ENCODE measurements at places on chromosomes 13 and 19. TPM values are rescaled to one million over a fixed set of nuclear protein-coding genes. Genes with fewer than 3 reads are reported as not detected.
A peak's percentile ranks its signal among the peaks of the same experiment; 100 is the strongest.

Gene CEBPA
- total RNA-seq: 0.13 TPM

Gene PLEKHJ1
- total RNA-seq: 72.7 TPM

Gene TMPRSS9
- total RNA-seq: not detected

Gene FCGBP
- total RNA-seq: under 0.01 TPM

Gene ERICH6B
- not detected for total RNA-seq

Gene CBLC
- total RNA-seq: 0.13 TPM

Gene RAB20
- 0.77 TPM for total RNA-seq

Gene ZNF112
- 5.6 TPM for total RNA-seq

Gene PGPEP1
- total RNA-seq: 19.4 TPM

Gene LILRA6
- not detected for total RNA-seq

Gene PSG2
- total RNA-seq: not detected

Gene GIPR
- not detected for total RNA-seq

DNA sequence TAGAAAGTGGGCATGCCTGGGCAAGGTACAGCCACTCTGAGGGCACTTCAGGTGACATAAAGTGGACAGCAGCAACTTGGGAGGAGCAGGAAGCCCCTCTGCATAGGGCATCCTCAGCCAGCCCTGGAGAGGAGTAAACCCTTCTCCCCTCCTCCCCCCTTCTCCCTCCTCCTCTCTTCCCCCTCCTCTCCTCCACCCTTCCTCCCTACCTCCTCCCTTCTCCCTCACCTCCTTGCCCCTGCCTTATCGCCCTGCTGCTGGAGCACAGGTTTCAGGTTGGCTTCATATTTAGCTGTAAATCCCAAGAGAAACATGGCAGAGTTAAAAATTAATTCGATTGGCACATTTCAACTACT lies 30.5 kb upstream of the ATP12A start:
- no peak for DNase-seq

GRCh38 chr13:30968846-30969245 lies 36.4 kb downstream of the TEX26 start:
- DNase-seq: no peak

- DNase-seq: no peak
Measured at GRCh38 chr13:103931885-103932284, 865.7 kb upstream of the SLC10A2 start.

- no peak for DNase-seq
Measured at GRCh38 chr19:2800506-2800905, 15.2 kb downstream of the THOP1 start.

GRCh38 chr13:71082631-71083030 lies 784.4 kb downstream of the DACH1 start:
- DNase-seq: no peak

GRCh38 chr13:92379371-92379770 lies 847.2 kb upstream of the GPC6 start:
- DNase-seq: no peak

DNA sequence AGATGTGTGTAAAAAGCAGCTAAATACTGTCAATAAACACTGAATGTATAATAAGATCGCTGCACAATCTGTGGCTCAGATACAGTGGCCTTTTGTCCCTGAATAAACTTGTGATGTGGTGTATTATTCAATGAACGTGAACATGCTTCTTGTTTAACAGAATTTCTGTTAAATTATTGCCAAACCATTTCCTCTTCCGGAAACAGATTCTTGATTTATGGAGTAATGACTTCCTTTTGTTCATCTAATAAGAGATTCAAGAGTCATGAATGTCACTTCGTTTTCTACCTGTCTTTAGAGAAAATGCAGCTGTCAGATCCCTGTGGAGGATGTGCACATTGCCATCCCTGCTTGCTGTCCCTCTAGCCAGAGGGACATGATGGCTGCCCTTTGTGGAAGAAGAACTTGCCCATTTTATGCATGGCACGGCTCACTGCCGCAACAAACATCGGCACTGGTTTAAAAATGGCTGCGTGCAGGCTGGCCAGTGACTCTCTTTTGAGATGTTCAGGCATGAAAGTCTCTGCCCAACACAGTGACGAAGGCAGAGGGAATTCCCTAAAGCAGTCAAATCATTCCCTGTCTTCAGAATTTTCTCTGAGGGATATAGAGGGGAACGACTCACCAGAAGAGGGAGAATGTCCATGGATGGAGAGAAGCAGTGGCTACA lies 3.1 kb upstream of the TNFSF13B start:
- peak; percentile 22 for DNase-seq

GRCh38 chr19:43466793-43467192 lies 1.4 kb upstream of the LYPD3 start:
- no peak for DNase-seq

DNA sequence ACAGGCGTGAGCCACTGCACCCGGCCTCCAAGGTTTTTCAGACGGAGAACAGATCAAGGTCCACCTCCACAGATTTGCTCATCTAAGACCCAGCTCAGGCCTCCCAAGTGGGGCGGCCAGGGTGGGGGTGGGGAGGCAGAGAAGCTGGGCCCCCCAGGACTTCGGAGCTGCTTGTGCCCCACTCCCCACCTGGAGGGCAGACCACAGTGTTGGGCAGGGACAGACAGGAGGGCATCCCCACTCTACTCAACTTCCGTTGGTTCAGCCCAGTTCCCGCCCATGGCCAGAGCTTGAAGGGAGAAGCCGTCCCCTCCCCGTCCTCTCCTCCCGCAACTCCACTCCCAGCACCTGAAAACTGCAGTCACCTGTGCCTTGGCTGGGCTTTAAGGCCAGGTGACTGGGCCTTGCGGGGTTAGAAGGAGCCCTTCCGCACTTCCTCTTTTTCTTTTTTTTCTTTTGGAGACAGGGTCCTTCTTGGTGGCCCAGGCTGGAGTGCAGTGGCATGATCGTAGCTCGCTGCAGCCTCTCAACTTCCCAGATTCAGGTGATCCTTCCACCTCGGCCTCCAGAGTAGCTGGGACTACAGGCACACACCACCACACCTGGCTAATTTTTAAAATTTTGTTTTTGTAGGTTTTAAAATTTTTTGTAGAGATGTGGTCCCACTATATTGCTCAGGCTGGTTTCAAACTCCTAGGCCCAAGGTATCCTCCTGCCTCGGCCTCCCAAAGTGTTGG lies 734 bp upstream of the LRRC8E start:
- DNase-seq: no peak

DNA sequence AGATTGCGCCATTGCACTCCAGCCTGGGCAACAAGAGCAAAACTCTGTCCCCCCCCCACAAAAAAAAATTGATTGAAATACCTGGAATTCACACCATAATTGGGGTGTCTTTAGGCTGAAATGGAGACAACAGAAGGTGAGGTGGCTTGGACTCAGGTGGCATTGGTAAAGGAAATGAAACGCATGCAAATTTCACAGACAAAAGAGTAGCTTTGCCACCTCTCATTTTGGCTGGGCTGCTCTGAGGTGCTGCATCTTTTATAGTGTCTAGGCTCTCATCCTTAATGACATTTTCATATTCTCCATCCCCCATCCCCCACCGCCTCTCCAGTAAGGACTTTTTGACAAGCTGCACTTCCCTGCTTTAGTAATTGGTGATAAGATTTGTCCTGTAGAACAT lies 6.9 kb downstream of the UBE2L5 start:
- no peak for DNase-seq

DNA sequence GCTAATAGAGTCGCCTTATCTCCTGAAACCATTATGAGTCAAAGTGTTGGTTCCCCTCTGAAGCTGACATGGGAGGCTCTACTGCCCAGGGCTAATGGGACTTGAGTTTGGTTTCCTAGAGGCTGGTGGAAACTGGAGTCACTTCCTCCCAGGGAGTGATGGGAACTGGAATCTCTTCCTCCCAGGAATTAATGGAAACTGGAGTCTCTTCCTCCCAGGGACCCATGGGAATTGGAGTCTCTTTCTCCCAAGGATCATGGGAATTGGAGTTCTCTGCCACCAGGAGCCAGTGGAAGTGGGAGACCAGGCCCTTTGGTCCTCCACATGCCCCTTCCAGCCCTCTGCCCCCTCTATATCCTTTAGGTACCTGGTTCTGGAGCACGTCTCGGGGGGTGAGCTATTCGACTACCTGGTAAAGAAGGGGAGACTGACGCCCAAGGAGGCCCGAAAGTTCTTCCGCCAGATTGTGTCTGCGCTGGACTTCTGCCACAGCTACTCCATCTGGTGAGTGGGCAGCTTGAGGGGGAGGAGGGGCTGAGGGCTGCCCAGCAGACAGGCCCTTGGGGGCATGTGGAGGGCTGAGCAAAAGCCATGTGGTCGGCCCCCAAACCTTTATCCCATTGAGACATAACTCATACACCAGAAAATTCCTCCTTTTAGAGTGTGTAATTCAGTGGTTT lies 5.5 kb downstream of the BRSK1 start:
- DNase-seq: no peak

DNA sequence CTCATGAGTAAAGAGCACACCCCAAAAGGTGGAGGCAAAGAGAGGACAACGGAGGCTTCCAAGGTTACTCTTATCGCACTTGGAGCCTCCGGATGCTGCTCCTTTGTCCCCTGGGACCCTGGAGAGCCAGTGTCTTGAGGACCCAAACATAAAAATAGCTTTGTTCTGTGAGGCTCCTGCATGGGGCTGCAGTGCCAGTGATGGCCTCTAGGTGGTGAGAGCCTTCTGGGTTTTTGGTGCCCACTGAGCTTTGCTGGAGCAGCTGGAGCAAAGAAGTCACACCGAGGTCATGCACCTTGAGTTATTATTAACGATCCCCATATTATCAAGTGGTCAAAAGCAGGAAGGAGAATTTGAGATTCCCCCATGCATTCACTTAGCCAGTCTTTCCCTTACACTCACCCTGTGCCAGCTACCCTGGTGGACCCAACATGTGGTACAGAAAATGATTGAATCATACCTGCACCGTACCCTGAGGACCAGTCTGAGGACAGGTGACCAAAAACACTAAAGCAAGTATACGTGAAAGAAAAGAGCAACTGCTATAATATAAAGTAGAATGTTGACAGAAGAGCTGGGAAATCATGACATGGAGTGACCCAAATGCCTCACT lies 41.5 kb downstream of the ZNF682 start:
- DNase-seq: no peak

DNA sequence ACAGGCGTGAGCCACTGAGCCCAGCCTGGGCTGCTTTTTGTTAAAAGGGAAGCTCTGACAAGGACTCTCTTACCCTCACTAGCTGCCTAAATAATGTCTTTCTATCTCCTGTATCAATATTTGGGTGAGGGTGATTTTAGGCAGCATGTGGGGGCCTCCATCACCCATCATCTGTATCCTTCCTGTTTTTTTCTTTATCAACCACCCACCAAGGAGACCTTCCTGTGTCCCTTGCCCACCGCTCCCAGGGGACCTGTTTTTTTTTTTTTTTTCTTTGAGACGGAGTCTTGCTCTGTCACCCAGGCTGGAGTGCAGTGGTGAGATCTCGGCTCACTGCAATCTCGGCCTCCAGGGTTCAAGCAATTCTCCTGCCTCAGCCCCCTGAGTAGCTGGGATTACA lies 5.4 kb upstream of the NDUFB7 start:
- no peak for DNase-seq

GRCh38 chr19:46528601-46529590 lies 33.2 kb upstream of the PNMA8B start:
- DNase-seq: no peak

DNA sequence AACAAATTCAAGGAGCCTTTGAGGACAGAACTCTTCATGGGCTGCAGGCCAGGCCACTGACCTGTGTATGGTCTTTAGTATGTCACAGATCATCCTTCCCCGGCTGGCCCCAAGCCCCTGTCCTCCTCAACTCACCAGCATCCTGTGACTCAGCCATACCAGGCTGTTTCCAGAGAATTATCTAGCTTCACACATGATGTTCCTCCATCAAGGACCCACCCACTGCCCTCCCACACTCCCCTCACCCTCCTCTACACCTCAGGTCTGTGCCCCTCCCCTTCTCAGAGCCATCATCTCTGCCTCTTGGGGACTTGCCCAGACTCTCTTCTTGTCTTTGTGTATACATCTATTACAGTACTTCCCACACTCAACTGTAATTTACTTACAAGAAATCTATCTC lies 14.7 kb downstream of the DCT start:
- no peak for DNase-seq

DNA sequence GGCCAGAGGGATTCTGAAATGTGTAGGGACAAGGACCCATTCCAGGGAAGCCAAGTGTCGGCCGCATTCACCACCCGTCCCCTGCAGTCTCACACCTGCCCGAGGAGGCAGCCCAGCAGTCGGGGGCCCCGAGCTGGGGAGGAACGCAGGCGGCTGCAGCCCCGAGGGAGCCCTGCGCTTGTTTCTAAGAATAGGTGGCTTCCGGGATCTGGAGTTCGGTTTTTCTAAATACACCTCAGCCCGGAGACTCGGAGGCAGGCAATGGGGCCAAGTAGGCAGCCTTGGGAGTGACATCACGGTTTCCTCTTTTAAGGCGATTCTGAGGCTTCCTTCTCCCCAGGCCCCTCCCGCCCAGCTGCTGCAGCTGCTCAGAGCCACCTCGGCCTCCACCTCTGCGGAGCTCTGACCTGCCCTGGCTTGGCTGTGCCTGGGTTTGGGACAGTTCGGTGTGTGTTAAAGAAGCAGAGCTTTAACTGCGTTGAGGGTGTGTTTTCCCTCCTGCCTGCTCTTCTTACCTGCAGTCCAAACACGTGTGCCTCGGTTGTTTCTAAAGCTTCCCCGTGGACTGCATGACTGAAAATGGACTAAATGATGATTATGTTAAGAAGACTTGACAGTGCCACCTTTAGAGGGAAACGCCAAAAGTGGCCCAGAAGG lies 80.5 kb downstream of the COL4A2 start:
- DNase-seq: no peak

DNA sequence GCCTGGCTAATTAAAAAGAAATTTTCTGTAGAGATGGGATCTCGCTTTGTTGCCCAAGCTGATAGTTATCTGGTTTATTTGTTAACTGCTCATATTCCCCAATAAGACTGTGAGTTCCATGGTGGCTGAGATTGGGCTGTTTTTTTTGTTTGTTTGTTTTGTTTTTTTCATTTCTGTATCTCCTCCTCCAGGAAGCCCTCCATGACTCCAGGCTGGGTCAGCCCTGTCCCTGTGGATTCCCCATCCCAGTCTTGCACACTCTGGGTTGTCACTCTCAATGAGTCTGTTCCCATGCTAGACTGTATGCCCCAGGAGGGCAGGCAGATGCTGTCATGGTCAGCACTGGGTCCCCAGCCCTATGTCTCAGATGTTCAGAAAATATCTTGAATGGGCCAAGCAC lies 2.9 kb downstream of the EML2 start:
- DNase-seq: no peak

- no peak for DNase-seq
Measured at GRCh38 chr19:10003271-10003670, 7.0 kb downstream of the COL5A3 start.

- DNase-seq: peak; percentile 24
Measured at GRCh38 chr13:51523082-51523518, 61.2 kb upstream of the WDFY2 start.

All from dermis microvascular lymphatic vessel endothelial cell (primary cell).